Liver (tissue), 10 donors: ENCODE measurements at places on chromosomes 16 and 17.
A peak's percentile ranks its signal among the peaks of the same experiment; 100 is the strongest.

DNA sequence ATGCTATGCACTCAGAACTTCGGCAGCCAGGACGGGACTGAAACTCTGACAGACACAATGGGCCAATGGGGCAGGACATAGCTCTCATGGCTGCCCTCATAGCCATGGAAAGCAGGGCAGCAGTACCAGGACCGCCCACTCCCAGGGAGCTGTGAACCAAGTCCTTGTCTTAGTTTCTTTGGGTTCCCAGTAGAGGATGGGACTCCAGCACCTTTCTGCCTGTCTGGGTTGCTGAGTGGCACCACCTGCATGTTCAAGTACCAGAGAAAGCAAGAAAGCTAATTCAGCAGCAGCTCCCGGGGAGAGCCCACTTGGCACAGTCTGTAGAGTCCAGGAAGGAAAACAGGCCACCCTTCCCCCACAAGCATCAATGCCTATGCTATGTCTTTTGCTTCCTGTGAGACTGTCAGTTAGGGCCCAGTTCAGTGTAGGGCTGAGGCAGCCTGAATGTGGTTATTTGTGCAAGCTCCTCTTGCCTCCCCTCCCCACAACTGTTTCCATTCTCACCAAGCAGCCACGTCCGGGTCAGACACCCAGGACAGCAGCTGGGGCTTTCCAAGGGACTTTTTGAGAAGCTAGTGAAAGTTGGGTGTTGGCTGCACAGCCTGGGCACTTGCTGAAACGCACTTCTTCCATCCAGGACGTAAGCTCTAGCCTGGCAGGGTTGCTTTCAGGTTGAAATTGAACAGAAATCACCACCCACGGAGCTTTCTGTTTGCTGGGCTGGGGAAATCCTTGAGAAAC, 7.8 kb downstream of the SUPT4H1 start:
- no peak for DNase-seq

- no peak for DNase-seq
These were observed 39.5 kb upstream of the CIBAR2 start for GRCh38 chr16:85151603-85152413.

DNA sequence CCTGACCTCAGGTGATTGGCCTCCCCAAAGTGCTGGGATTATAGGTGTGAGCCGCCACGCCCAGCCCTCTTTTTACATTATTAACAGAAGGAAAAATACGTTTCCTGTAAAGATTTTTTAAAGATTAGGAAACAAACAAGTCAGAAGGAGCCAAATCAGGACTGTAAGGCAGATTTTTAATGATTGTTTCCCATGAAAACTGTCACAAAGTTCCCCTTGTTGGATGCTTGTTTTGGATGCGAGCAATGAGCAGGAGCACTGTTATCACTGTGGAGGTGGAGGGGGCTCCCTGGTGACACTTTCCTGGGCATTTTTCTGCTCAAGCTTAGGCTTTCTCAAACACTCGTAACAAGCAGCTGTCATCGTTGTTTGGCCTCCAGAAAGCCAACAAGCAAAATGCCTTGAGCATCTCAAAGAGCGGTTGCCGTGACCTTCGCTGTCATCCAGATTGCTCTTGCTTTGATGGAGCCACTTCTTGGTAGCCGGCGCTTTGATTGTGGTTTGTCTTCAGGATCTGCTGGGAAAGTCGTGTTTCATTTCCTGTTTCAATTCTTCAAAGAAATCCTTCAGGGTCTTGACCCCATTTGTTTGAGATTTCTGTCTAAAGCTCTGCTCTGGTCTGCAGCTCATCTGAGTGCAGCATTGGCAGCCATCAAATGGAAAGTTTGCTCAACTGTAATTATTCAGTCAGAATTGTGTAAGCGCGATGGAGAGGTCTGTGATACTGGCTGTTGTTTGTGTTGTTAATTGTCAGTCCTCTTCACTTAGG, 128.7 kb downstream of the RPTOR start:
- DNase-seq = no peak

- peak; percentile 55 for DNase-seq
These were observed 10.0 kb downstream of the PITPNC1 start for GRCh38 chr17:67386965-67387551.

GRCh38 chr16:84043486-84044117, 1.0 kb upstream of the SLC38A8 start:
- DNase-seq = no peak
